ENCODE measurements at places on chromosomes 5 and 9. TPM values are rescaled to one million over a fixed set of nuclear protein-coding genes. Genes with fewer than 3 reads are reported as not detected.

IL3 gene
- total RNA-seq: not detected

NEUROG1 gene
- not detected for total RNA-seq

DNA sequence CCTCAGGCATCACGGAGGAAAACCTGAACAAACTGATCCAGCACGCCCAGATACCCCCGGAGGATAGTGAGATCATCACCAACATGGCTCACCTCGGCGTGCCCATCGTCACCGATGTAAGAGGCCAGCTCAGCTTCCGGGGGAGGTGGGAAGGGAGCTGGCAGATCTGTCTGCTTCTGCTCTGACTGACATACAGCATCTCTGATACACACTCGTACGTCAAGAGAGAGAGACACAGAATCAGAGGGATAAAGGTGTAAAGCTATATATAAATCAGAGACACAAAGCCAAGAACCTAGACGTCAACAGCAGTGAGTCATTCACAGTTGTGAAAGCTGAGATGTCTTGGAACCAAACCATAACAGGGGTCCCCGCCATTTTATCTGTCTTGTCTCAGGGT lies 30.1 kb upstream of the CFAP157 start:
- no peaks in the 10 kb centered on the region for H3K27me3 ChIP-seq
- no peak overlapping the region for H3K27ac ChIP-seq
- H3K4me1 ChIP-seq: no peaks in the 10 kb centered on the region
- H3K4me3 ChIP-seq: no peak overlapping the region

DNA sequence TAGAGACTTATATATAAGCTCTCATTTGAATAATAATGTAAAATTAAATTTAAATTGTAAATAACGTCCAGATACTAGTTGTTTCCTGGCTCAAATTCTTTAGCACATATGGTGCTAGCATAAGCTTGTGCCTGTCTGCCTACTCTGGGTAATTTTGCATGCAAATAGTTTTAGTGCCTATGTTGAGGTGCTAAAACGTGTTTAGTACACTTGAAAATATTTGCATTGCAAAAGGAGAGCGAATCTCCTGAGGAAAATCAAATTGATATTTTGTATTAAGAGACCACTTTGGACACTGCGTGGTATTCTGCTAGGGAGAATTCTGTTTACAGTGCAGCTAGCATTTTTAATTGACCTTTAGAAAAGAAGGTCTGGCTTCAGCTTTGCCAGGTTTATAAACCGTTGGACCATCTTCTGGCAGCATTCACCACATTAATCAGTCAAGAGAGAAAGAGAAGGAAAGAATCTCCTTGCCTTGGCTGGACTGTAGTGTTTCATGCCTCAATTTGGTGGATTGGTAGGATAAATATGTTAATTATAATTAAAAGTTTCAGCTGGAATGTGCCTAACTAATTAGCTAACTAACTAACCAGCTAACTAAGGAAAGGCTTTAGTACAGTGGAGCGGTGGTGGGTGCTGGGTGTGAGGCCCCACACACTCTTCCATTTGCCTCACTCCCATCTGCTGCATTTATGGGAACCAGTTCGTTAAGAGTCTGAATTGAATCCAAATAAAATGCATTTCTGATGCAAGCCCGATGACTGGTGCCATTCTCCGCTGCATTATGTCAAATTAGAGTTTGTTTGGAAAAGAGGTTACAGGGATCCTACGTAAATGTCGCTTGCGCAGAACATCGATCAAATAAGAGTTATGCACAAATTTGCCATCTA lies 150.1 kb upstream of the MPDZ start:
- H3K27me3 ChIP-seq: peaks cover 12% of the 10 kb centered on the region
- no peak for DNase-seq
- H3K4me3 ChIP-seq: no peak overlapping the region
- H3K4me1 ChIP-seq: no peaks in the 10 kb centered on the region
- H3K27ac ChIP-seq: no peak overlapping the region

DNA sequence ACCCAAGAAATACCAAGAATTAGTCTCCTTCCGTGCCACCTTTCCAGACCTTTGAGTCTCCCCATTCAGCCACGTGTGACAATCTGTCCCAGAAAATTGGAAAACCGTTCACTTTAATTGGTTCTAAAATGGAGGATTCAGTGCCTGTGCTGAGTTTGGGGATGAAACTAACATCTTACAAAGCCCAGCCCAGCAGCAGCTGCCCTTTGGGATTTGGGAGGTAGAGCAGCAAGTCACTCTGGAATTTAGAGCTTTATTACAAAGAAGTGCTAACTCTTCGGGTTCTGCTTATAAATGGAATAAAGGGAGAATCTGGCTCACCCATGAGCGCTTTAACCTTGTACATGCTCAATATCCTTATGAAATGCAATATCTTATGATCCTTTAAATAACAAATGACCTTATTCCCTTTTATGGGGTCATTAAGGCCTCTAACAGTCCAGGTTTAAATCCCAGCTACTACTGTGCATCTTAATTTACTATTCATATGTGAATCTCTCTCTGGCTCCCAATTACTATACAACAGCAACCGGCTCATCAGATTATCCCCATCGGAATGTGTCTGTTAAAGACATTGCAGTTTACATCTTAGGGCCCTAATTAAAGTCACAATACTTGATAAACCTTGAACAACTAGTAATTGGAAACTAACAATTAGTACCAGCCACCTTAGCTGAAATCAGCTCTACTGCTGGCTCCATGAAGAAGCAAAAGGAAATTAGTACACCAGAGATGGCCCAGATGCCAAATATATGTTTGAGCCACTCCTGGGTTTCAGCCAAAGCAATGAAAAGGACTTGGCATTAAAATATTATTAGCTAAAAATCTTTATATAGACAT lies 271.8 kb upstream of the SMARCA2 start:
- no peak overlapping the region for H3K4me3 ChIP-seq
- no peak overlapping the region for H3K27ac ChIP-seq
- H3K4me1 ChIP-seq: no peaks in the 10 kb centered on the region
- DNase-seq: no peak
- H3K36me3 ChIP-seq: no peaks in the 10 kb centered on the region

- peaks cover 14% of the 10 kb centered on the region for H3K4me1 ChIP-seq
- no peak overlapping the region for H3K4me3 ChIP-seq
- no peak for DNase-seq
- no peaks in the 10 kb centered on the region for H3K36me3 ChIP-seq
- H3K27me3 ChIP-seq: no peaks in the 10 kb centered on the region
Observed at GRCh38 chr5:139413153-139413552, 9.3 kb upstream of the SPATA24 start.

- H3K36me3 ChIP-seq: no peaks in the 10 kb centered on the region
- no peak for DNase-seq
- H3K27me3 ChIP-seq: no peaks in the 10 kb centered on the region
- no peak overlapping the region for H3K4me3 ChIP-seq
- H3K4me1 ChIP-seq: peaks cover 12% of the 10 kb centered on the region
Observed at GRCh38 chr5:10509575-10509974, 54.3 kb upstream of the ANKRD33B start.
